A549 (cell line): ENCODE measurements at places on chromosomes 7 and 10.
A peak's percentile ranks its signal among the peaks of the same experiment; 100 is the strongest.

- no peak for DNase-seq
Observed at GRCh38 chr10:26839966-26840627, 20.7 kb downstream of the ABI1 start.

DNA sequence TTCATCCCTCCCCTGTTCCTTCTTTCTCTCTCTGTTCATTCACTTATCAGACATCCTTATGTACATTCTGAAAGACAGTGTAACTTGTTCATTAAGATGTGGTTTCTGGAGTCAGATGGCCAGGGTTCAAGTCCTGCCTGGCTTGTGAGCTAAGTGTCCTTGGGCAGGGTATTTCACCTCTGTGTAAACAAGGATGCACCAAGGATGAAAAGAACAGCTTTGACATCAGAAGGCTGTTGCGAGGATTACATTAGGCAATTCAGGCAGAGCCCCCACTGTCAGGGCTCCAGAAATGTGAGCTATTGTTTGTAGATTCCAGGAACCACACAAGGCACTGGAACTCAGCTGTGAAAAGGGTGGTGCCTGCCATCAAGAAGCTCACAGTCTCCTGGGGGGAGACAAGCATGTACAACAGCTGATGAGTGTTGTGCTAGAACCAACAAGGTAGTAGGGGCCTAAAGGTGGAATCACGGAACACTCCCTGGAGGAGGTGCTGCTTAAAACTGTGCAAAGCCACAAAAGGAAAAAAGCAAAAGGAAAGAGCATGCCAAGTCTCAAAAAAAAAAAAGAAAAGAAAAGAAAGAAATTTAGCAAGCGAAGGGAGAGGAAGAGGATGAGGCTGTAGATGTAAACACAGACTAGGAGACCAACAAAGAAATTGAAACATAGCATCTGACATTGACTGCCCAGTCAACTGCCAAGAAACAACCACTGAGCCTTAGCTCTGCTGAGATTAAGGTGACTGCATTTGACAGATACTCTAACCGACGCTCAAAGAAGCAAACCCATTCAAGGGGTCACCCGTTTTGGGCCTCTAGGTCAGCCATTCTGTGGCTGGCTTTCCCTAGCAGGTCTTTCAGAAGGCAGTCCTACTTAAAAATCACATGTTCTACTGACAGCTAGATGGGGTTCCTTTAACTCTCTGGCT, 12.5 kb downstream of the PDLIM1 start:
- DNase-seq: no peak

- DNase-seq: no peak
Observed at GRCh38 chr7:22338877-22339276, 18.1 kb downstream of the RAPGEF5 start.

DNA sequence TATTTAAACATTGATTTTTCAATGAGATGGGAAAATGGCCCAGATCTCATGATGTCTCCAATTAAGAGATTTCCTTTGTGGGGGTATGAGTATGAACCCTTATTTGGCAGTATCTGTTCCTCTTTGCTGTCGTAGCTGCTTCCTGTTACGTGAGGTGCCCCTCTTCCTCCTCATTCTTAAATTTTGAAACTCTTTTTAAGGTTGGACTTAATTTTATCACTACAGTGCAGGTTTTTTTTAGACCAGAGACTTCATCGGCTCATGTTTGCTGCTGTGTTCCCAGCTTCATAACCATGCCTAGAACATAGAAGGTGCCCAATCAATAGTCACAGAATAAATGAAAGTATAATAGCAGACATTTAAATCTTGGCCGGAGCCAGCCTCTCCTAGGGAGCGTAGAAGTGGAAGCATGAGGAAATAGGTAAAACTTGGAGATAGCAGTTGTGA, 2.4 kb downstream of the MIOS start:
- no peak for DNase-seq

GRCh38 chr7:7183061-7183837, 905 bp downstream of the C1GALT1 start:
- peak; percentile 34 for DNase-seq

GRCh38 chr7:147571436-147572185, 1019.0 kb upstream of the C7orf33 start:
- no peak for DNase-seq

DNA sequence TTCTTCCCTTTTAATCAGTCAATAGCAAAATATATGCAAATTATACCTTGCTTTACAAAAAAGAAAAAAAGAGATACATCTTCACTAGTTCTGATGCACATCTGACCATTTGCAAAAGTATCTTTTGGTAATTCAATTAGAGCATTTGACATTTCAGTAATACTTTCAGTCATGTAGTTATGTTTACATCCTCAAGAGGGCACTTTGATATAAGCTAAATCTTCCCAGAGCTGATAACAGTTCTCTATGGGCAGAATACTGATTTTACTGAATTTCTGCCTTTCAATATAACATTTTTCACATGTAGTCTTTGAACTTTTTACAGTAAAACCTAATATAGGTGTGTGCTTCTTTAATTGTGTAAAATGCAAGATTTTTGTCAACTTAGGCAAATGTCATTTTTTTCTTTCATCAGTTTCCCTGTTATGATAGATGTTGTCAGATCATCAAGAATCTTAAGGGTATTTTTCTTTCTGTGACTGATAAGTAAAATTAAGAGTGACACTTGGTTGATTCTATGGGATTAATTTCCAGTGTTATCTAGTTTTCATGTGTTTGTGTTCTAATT, 703.5 kb upstream of the SEMA3D start:
- DNase-seq: peak; percentile 10

- no peak for DNase-seq
Observed at GRCh38 chr10:48529331-48529730, 75.5 kb downstream of the ARHGAP22 start.

DNA sequence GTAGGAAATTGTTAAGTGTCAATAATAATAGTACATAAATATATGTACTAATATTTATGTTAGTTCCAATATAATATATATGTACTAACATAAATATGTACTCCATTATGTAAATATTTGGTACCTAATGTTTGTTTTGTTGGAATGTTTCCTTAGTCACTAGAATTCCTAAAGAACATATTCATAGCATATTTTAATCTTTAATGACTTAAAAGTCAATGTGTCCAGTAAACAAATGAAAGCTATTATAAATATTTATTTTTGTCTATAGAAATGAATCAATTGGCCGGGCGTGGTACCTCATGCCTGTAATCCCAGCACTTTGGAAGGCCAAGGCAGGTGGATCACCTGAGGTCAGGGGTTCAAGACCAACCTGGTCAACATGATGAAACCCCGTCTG, 153.6 kb downstream of the GPR158 start:
- DNase-seq: no peak

- no peak for DNase-seq
Observed at GRCh38 chr10:1366322-1366691, 310.1 kb downstream of the WDR37 start.

DNA sequence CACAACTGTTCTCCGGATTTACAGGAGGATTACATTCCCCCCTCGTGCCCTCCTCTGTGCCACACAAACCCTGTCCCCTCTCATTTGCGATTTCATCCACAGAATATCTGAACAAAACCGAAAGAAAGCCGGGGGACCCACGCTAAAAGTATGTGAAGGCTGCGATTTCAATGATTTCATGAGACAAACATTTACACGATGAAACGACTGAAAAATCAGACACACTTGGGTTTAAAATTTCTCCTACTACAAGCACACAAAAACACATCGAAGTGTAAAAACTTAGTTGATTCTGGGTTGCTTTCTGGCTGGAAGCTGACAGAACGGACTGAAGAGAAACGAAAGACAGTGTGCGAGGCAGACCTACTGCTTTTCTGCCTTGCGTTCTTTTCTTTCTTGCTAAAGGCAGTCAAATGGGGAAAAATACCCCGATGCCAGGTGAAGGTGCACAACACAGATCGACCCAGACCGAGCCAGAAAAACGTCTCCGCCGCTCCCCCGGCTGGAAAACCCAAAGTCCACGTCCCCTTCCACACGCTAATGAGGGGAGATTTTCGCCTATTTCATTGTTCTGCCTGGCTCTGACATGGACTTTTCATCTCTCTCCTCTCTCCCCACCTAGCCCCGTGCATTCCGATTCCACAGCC, 1.2 kb downstream of the HIPK2 start:
- DNase-seq: peak; percentile 31
